ENCODE measurements at places on chromosomes 6 and 20.

GRCh38 chr6:19087296-19087695 lies 700.1 kb downstream of the RNF144B start:
- DNase-seq = no peak

DNA sequence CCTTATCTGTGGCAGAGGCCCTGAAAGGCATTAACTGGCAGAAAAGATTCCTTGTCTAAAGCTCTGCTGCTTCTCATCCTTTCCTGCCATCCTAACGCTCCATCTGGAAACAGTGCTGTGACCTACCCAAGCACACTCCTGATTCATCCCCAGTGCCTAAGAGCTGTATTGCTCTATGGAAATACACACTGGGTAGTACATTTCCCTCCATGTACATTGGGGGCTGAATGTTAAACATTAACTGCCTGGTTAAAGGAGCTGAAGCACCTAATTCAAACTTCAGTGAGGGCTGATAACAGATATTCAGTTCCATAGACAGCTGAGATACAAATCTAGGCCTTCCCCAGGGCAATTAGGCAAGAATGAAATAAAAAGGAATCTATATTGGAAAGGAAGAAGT lies 36.7 kb upstream of the GMPR start:
- no peak for DNase-seq

DNA sequence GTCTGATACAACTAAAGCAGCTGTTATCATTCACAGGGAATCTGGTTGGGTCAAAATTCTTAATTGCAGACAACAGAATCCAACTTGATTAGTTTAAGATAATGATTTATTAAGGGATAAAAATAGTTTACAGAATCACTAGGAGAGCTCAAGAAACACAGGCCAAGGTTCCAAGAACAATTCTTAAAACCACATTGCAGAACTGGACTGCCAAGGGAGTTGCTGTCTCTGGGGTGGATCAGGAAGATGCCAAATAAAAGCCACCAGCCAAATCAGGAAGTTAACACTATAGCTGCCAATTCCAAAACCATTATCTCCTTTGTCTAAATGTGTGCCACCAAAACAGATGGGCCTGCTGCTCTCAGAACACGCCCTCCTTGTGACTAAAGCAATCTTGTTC lies 53.7 kb downstream of the NUDT3 start:
- no peak for DNase-seq

GRCh38 chr6:45175272-45175671 lies 152.9 kb upstream of the RUNX2 start:
- no peak for DNase-seq

- DNase-seq = no peak
These were observed 52.2 kb upstream of the TRERF1 start for GRCh38 chr6:42503894-42504293.

DNA sequence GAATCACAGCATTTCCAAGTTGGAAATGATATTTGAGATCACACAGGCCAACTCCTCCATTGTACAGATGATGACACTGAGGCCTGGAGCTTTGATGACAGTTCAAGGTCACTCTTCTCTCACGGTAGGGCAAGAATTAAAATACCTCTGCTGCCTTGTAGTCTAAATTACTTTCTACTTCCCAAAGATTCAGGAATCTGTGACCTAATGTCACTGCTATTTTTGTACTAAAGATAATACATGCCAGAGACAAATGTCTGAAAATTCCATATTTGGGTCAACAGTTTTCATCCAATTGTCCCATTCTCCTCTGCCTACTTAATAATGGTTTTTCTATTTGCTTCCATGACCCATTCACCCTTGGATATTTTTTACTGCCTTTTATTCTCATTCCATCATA lies 160.0 kb downstream of the SOD2 start:
- no peak for DNase-seq

DNA sequence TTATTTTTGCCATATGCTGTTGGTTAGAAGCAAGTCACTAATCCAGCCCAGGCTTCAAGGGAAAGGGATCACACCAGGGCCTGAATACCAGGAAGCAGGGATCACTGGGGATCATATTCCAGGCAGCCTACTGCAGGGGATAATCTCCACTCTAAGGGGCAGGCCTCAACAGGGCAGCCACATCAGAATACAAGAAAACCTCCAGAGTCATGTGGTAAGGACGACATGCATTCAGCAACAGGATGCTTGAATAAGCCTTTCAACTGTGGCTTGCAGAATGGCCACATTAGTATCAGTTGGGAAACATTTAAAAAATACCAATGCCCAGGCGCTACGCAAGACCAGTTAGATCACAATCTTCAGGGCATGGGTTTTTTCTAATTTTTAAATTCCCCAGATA lies 109.1 kb downstream of the LY86 start:
- peak; percentile 92 for DNase-seq

DNA sequence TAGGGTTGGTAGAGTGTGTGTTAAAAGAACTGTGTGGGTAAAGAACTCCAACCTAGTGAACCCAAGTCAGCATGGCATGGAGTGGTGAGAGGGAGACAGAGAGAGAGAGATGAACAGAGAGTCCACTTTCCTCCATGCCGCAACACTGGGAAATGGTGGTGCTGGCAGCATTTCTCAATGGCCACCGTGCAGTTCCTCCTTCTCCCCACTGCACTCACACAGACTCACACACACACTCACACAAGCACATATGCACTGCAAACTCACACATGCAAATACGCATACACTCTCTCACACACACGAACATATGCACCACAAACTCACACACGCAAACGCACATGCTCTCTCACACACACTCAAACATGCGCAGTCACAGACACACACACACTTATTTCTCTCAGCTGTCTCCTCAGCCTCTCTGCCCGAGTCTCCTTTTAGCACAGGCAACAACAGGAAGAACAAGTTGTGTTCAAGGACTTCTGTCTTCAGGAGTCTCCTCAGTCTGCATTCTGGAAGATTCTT lies 66.5 kb upstream of the LY86 start:
- DNase-seq = no peak

DNA sequence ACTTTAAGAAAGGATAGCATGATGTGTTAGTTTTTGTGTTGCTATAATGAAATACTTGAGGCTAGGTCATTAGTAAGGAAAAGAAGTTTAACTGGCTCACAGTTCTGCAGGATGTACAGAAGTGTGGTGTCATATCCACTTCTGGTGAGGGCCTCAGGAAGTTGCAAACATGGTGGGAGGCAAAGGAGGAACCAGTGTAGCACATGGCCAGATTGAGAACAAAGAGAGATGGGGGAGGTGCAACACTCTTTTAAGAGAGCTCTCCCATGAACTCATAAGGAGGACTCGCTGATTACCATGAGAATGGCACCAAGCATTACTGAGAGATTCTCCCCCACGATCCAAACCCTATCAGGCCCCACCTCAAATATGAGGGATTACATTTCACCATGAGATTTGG lies 265.4 kb downstream of the RIMS1 start:
- DNase-seq = peak; percentile 66

DNA sequence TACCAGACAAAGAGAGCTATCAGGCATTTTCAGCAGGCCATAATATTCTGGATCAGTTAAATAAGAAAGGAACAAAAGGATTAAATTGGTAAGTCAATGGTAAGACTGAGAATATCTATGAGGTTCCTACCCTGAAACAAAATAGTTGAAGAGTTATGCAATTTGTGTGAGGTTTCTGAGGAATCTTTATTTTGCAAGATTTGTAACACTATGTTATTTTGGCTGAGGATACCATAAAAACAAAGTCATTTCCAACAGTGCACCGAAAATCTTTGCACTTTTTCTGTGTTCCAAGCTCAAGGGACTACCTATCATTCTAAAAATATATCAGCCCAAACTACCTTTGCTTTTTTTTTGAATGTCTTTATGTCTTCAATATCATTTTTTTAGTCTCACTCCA lies 383.3 kb upstream of the CITED2 start:
- peak; percentile 59 for DNase-seq

DNA sequence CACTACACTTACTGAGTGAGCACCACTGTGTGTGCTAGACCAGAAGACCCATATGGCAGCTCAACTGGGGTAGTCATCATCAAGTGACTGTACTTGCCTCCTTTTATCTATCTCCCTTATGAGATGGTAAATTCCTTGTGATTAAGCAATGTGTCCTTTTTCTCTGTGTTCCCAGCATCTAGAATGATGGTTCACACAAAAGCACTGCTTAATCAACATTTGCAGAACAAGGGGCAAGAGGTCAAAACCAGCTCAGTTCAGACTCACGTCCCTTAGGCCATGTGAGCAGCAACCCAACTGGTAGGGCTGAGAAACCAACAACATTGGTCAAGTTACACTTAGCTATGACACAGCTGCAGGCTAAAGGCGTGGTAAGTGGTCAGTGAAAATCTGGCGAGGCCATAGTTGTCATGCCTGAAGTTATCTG lies 10.0 kb downstream of the TRAM2 start:
- DNase-seq = no peak

DNA sequence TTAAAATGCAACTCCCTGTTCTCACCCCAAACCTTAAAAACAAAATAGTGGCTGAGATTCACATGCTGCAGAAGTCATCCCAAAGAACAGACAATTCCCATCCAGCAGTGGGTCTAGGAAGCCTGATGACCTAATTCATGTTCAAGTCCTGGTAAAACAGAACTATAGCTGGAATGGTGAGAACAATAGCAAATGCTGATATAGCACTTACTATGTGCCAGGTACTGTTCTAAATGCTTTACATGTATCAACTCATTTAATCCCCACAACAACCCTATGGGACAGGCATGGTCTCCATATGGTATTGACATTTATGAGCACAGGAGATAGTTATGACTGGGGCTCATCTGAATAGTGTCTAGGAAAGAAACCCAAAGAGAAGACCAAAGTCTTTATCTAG lies 5.6 kb downstream of the DDO start:
- no peak for DNase-seq

GRCh38 chr20:48006036-48006833 lies 221.0 kb upstream of the SULF2 start:
- DNase-seq = no peak

- DNase-seq = no peak
These were observed 25.4 kb downstream of the SLC17A9 start for GRCh38 chr20:62977613-62978560.

DNA sequence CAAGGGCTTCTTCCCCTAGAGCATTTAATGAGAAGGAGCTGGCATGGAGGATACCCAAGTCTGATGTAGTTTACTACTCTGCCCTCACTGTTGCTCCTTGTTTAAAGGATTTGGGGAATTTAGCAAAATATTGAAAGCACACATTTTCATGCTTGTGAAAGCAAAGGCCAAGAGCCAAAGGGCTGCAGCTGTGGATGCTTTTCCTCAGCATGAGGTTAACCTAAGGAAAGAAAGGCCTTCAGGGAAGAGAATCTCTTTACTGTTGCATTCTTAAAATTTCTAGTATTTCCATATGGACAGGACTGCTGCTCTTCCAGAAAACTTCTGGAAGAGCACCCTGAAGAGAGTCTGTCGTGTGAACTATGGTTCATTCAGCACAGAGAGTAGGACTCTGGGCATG lies 45.9 kb upstream of the SASH1 start:
- no peak for DNase-seq

DNA sequence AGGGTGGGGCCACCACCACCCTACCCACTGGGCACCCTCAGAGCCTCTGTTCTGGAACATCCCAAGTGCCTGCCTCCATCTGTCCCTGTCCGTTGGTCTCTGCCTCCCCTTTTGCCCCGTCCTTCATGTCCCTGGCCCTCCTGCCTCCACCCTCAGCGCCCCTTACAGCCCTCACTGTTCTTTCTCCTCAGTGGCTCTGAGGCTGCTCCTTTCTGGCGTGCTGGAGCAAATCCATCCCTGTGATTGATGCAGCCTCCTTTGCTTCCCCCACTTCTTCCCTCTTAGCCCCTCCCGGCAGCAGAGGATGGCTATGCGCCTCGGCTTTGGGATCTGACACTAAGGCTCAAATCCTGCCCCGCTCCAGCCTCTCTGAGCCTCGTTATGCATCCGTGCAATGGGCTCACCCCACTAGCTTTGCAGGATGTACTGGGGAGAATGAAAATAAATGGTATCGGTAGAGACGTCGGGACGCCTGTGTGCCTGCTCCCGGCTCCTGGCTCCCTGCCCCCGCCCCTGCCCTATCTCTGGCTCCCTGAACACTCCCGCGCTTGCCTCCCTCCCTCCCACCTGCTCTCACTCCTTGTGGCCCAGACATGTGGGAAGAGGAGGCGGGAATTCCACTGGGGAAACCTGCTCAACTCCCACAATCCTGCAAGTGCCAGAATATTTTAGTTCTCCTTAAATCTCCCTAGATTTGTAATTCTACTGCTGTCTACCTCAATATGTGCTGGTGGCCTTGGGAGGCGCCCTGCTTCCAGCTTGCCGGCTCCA lies 13.1 kb downstream of the VSTM2L start:
- no peak for DNase-seq

GRCh38 chr20:17934141-17934862 lies 34.3 kb downstream of the SNX5 start:
- DNase-seq = no peak

- peak; percentile 47 for DNase-seq
These were observed 369.0 kb downstream of the SYNE1 start for GRCh38 chr6:152267967-152268845.

DNA sequence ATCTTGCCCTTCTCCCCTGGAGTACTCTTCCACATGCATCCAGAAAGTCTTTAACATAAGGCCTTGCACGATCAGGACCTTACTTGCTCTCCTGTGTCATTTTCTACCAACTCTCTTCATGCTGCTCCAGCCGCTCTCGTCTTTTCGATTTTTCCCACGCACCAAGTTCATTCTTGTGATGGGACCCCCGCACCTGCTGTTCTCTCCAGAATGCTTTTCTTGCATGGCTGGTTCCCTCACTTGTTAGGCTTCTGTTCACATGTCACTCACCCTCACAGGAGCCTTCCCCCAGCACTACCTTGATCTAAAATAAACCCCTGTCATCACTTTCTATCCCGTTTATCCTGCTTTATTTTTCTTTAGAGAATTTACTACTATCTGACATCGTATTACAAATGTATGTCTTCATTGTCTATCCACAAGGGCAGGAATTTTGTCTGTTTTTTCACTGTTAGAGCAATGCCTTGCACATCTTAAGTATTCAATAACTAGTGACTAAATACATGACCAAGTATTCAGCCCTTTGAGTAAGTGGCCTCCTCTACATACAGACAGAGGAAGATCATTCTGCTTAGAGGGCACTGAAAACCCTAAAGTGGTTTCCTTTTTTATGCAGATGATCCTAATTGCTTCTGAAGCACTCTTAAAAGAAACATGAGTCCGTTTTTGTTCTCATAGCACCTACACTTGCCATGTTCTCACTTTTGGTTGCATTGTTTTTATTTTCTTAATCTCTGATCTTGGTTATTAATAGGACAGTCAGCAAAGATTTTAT lies 166.9 kb downstream of the SLC16A10 start:
- DNase-seq = no peak
